ENCODE measurements at places on chromosomes 1 and 21. TPM values are rescaled to one million over a fixed set of nuclear protein-coding genes. Genes with fewer than 3 reads are reported as not detected.

Gene C1orf185
- total RNA-seq = not detected

Gene PTGS2
- total RNA-seq = 0.29 TPM

Gene LCE6A
- not detected for total RNA-seq

Gene SLAMF6
- total RNA-seq = not detected

Gene FAM78B
- 0.29 TPM for total RNA-seq

Gene KIF2C
- total RNA-seq = 53.3 TPM

Gene THEM5
- total RNA-seq = not detected

Gene ANGPTL3
- not detected for total RNA-seq

Gene KIF21B
- 1.4 TPM for total RNA-seq

Gene COL6A2
- 794 TPM for total RNA-seq

Gene CHRM3
- total RNA-seq = not detected

Gene FMO2
- not detected for total RNA-seq

Gene CGN
- not detected for total RNA-seq

Gene PTCH2
- under 0.01 TPM for total RNA-seq

Gene TRIM58
- 0.29 TPM for total RNA-seq

Gene LORICRIN
- total RNA-seq = not detected

Gene MRPL9
- 118 TPM for total RNA-seq

Gene ORC1
- 5.8 TPM for total RNA-seq

Gene FMN2
- 5.2 TPM for total RNA-seq

Gene SPATA17
- 0.18 TPM for total RNA-seq

Gene AADACL3
- not detected for total RNA-seq

Gene RUSC1
- 35.5 TPM for total RNA-seq

Gene LY9
- total RNA-seq = not detected

Gene FAM72D
- 0.86 TPM for total RNA-seq

Gene LCE2A
- not detected for total RNA-seq

Gene TMEM82
- not detected for total RNA-seq

Gene CLEC20A
- 1.4 TPM for total RNA-seq

Gene REN
- total RNA-seq = 1.1 TPM

Gene HHIPL2
- total RNA-seq = not detected

Gene MTHFR
- 17.6 TPM for total RNA-seq

Gene CORT
- not detected for total RNA-seq

Gene TRIM46
- 3.7 TPM for total RNA-seq

Gene NHLH1
- total RNA-seq = not detected
